ENCODE measurements at places on chromosomes 11 and 22. TPM values are rescaled to one million over a fixed set of nuclear protein-coding genes. Genes with fewer than 3 reads are reported as not detected.
A peak's percentile ranks its signal among the peaks of the same experiment; 100 is the strongest.

GRCh38 chr11:133832096-133832990 lies 13.0 kb downstream of the SPATA19 start:
- DNase-seq, result no peak

Gene TREH
- not detected for total RNA-seq

- no peak for DNase-seq
Measured at GRCh38 chr11:73308961-73309919, 1.2 kb downstream of the ARHGEF17 start.

Gene TRPT1
- 25.5 TPM for total RNA-seq

Gene RIBC2
- 7.6 TPM for total RNA-seq

Gene ACTN3
- 0.32 TPM for total RNA-seq

DNA sequence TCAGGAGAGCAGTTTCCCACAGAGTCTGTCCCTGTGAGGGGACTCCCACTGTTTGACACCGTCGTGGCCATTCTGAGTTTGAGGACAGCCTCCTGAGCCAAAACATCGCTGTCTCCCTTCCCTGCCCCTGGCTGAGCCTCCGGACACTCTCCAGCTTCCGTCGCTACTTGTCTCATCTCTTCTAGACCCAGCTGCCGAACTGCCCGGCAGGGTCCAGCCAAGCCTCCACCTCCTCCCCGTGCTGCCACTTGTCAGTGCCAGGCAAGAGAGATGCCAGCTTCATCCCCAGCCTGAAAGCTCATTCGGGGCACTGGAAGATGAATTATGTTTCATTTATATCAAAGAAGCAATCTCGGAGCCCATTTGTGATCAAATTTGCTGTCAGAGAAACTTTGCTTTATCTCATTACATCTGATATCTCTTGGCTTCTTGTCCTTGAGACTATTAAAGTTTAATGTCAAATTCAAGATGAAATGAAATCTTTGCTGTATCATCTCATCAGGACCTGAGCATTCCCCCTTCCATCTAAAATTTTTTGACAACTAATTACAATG lies 283.9 kb downstream of the BUD13 start:
- DNase-seq, result no peak

Gene DERL3
- total RNA-seq, result 5.2 TPM

Gene F2
- not detected for total RNA-seq

Gene NLRP14
- total RNA-seq, result not detected

- DNase-seq, result no peak
Measured at GRCh38 chr22:47784367-47784983, 1022.0 kb downstream of the TBC1D22A start.

GRCh38 chr11:73265278-73265810 lies 6.8 kb upstream of the P2RY6 start:
- no peak for DNase-seq

DNA sequence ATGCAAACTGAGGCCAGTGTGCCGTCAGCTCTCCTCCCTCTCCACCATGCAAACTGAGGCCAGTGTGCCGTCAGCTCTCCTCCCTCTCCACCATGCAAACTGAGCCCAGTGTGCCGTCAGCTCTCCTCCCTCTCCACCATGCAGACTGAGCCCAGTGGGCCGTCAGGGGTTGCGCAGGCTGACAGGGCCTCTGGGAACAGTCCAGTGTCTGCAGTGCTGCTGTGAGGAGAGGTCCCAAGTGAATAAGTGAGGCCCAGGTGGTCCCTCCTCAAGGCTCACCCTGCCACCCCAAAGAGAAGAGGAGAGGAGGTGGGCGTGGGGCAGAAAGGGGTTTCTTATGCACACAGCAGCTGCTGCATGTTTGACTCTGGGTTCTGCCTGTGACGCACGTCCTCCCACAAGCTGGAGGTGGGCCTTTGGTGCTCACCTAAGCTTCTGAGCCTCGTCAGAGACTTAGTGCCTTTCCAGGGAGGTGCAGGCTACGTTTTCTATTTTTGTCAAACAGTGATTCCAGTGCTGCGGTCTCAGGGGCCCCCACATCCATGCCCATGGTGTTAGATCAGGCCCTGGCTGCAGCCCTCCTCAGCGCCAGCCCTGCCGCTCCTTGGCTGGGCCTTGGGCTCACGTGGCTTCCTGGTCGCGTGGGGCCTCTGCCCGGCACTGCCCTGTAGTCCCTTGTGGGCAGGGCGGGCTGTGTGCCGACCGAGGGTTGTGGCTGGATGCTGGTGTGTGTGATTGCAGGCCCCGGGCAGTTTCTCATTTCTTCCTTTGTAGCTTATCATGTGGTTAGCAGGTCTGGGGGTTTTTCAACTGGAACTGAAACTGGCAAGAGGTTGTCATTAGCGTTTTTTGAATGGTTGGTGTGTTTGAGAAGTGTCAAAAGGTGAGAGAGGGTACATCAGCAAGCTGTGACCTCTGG lies 7.1 kb downstream of the TPCN2 start:
- DNase-seq, result peak; percentile 21

GRCh38 chr22:38114484-38115398 lies 4.3 kb upstream of the BAIAP2L2 start:
- peak; percentile 79 for DNase-seq

DNA sequence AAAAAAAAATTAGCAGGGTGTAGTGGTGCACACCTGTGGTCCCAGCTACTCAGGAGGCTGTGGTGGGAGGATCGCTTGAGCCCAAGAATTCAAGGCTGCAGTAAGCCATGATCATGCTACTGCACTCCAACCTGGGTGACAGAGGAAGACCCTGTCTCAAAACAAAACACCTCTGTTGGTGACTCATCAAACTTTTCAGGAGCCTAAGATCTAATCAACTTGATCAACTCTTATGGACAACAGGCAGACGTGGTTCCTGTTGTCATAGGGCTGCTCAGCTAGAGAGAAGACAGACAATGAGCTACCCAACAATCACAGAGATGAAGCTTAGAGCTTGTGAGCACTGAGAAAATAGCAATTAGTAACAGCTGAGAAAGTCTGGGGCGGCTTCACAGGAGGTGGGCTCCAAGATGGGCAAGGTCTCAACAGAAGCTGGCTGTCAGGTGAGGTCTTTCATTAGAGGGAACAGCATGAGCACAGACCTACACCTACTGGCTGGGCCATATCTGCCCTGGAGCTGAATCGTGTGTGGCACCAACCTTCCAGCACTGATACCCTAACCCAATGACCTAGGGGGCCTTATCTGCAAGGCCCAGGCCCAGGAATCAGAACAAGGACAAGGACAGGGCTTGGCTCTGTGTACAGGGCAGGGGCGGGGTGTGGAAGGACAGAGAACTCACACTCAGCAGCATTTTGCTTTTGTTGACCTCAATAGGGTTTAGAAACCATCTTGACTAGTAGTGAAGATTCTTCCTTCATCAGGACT lies 7.2 kb upstream of the UCP3 start:
- DNase-seq, result no peak

Gene MMP3
- total RNA-seq, result not detected

Gene OR4D10
- not detected for total RNA-seq

DNA sequence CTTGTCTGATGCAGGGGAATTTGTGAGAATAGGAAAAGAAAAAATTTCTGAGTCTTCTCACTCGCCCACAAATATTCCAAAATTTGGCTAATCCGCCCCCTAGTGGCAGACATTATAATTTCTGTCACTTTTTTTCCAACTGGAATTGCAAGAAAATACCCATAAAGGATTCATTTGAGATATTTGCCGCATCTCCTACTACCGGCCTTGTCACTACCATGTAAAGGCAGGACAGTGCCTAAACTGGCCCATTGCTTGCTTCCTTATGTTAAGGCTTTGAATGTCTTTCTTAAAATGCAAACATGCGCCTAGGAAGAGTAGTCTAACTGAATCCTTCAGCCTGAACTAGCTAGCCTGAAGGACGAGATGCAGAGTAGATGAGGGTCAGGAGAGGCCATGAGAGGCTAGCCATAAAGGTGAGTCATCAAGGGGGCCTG lies 9.3 kb upstream of the CEP295 start:
- DNase-seq, result peak; percentile 2

Gene SCGB1C1
- not detected for total RNA-seq

DNA sequence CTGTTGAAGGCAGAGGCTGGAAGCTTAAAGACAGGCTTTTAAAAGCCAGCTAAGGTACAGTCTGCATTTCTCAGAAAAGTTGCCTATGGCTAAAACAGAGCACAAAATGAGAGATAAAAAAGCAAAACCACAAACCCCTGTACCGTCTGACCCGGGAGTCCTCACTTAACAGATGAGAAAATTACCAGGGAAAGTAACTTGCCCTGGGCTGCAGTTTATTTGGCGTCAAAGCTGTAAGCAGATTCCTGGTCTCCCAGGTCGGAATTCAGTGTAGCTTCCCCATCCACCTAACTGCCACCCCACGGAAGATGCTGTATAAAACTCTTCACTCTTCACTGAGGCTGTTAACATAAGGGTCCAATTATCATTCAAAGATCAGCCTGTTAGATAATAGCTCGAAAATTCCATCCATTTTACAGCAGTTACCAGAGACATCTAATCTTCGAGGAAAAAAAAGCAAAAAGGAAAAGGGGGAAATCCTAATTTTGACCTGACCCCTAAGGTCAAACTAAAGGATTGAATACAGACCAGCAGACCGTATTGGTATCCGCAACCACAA lies 1.5 kb downstream of the TCF20 start:
- no peak for DNase-seq

GRCh38 chr11:67996051-67996450 lies 7.8 kb downstream of the UNC93B1 start:
- DNase-seq, result no peak

- DNase-seq, result no peak
Measured at GRCh38 chr22:39589875-39590274, 19.3 kb downstream of the CACNA1I start.

GRCh38 chr11:105226766-105227165 lies 87.2 kb upstream of the CARD18 start:
- no peak for DNase-seq

DNA sequence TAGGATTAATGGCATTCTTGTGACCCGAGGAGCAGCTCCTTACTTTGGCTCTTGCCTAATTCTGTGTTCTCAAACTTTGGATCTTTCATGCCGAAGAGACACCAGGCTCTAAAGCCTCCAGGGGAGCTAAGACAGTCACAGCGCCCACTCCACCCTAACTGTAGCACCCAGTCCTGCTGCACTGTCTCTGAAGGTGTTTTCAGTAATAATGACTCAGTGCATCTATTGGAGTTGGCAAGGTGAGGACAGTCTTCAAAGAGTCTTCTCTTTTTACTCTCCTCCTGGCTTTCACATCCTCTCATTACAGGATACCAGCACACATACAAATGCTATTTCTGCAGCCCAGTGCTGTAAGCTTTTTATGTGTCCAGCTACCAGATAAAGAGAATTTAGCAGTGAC lies 69.4 kb downstream of the PPFIBP2 start:
- no peak for DNase-seq

Gene RCOR2
- 0.96 TPM for total RNA-seq

Gene MFNG
- 94.0 TPM for total RNA-seq

- DNase-seq, result no peak
Measured at GRCh38 chr22:40624770-40625169, 11.7 kb downstream of the MRTFA start.

DNA sequence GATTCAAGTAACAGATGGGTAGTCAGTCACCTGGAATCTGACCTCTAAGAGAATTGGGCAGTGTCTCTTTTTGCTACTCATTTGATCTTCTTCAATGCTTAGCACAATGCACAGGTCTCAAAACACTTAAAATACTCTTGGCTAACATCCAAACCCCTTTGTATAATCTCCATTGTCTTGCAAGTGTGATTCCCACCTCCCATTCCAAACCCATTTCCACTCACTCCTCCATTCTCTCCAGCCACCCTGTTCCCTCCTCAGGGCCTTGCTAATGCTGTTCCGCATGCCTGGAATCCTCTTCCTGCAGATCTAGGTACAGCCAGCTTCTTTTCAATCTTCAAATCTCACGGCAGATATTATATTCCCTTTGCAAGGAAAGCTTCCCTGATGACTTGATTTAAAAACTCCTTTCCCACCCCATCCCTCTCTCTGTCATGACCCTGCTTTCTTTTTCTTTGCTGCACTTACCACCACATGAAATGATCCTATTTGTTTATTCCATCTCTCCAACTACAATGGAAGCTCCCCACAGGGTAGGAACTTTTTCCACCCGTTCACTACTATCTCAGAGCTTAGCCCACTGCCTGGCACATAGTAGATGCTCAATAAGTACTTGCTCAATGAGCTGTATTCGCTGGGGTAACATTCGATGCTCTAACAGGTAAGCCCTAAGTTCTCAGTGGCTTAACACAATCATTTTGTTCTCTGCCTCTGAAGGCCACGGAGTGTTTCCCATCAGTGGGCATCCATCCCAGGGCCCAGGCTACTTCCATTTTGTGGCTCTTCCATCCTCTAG lies 121.7 kb downstream of the MN1 start:
- DNase-seq, result no peak

Gene ALDH3B2
- not detected for total RNA-seq

Gene FDXACB1
- 4.9 TPM for total RNA-seq

DNA sequence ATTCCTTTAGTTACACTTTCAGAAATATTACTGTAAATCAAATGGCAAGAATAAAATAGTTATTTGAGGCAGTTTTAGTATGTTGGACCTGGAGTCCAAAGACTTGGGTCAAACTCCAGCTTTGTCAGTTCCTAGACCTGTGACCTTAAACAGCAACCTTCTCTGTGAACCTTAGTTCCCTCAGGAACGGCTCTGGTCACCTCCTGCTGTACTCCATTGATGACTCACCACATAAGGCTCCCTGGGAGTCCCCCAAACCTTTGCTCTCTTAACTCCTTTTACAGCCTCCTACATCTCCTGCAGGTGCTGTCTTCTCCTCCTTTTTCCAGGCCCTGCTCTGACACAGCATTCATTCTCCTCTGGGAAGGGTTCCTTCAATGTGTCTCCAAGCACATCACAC lies 29.1 kb downstream of the LIMK2 start:
- DNase-seq, result no peak

GRCh38 chr11:68293708-68294107 lies 18.7 kb upstream of the LRP5 start:
- DNase-seq, result no peak

DNA sequence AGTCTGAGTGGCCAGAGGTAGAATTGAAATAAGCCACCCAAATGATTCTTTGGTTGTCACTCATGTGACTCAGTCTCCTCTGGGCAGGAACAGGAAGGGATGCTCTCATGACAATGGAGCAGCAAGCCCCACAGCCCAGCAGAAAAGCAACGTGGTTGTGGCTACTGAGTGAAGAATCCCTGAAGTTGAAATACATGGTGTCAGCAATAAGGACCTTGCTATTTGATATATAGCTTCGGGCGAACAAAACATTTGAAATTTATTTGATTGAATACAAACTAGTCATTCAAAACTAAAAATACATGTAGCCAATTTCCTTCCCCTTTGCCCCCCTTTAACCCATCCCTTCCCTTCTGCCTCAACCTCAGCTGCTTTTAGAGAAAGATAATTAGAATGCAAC lies 14.5 kb upstream of the DTX4 start:
- DNase-seq, result no peak

All from activated T-cell treated with anti-CD3 and anti-CD28 coated beads, Interleukin-2, amount 50 U/mL, for 72 hours (primary cell).